Motor neuron (in vitro differentiated cells): ENCODE measurements at places on chromosomes 3 and 15. TPM values are rescaled to one million over a fixed set of nuclear protein-coding genes. Genes with fewer than 3 reads are reported as not detected.

- peak; percentile 100 for ATAC-seq
Measured at GRCh38 chr3:17841190-17841828, 98.9 kb upstream of the TBC1D5 start.

DNA sequence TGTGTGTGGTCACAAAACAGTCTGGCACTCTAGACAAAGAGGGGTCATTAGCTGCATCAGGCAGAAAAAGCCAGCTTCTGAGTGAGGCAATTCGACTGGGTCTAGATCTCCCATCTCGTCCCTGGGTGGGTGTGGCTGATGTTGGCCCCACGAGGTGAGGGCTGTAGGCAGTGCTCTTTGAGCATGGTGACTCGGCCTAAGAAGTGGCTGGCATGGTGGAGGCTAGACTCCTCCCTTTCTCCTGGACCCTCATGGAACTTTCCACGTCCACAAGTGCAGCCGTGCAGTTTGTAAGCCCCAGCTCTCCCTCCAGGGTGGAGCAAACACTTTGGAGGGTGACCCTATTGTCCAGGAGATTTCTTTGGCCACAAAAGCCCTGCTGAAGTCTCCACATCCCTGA, 134.1 kb downstream of the OPA1 start:
- peak; percentile 26 for ATAC-seq

GRCh38 chr3:5184499-5184898, 3.0 kb upstream of the EDEM1 start:
- ATAC-seq: no peak

GRCh38 chr3:151504606-151505005, 43.7 kb upstream of the IGSF10 start:
- ATAC-seq: no peak

DNA sequence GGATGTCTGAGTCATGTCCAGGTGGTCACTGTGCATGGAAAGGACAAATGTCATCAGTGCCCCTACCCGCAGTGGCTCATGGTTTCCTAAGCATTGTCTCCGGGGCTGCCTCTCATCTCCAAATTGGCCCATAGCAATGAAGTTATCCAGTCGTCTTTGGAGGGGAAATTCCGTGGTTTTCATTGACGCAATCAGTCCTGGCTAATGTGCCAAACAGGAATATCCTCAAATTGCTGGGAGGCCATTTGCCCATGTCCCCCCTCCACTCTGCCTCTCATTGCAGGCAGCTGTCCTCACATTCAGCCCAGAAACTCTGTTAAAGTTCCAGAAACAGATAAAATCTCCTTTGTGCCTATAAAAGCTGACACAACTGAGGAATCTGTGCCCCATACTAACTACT, 81.6 kb downstream of the MCTP2 start:
- no peak for ATAC-seq

DNA sequence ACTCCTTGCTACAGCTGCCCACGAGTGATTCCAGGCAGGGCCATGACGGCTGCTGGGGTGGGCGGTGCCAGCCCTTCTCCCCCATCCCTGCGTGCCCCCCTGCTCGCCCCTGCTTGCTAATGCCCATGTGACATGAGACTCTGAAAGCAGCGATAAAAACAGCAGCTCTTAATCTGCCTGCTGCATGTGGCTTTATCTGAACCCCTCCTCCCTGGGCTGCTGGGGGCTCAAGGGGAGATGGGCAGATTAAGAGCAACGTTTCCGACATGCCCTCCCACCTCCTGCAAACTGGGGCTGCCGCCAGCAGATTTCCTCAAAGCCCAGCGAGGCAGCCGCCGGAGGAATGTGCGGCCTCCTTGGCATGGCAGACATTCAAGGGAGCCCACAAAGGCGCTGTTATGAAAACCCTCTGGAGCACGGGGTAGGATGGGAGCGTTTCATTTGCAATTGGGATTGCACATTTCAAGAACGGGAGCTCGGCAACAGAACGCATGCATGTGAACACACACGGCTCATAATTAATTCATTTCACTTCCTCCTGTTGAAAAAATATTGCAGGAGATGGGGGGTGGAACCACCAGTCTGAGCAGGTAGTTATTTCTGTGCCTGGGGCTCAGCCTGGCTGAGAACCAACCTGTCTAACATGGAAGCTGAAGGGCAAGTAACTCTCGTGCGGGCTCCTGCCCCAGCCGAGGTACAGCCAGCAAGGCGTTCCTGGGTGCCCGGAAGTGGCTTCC, 504.2 kb upstream of the PROK2 start:
- ATAC-seq: peak; percentile 64

DNA sequence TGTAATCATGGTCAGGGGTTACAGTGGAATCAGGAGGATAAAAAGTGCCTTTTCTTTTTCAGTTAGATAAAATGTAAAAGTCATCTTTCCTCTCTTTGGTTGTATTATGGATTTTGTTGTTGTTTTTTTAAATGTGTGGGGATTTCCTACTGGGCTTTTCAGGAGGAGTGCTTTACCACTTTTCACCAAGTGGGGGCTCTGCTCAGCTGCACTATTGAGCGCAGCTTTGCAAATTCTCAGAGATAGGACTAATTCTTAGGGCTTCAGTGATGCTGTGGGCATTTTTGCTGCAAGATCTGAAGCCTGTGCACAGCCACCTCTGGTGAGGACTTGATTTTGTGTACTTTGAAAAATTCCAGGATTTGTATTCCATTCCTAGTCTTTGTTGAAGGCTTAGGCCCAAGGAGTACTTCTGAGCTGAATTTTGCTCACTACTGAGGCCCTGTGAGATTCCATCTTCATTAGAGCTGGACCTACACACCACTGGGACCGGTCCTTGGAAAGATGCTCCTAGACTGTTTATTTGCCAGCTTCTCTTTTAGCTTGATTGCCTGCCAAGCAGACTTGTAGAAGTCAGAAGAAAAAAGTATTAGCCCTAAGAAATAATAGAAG, 7.5 kb downstream of the GNB5 start:
- ATAC-seq: no peak

GRCh38 chr3:35223632-35224394, 415.5 kb upstream of the ARPP21 start:
- peak; percentile 56 for ATAC-seq

GRCh38 chr3:23811919-23812318, 6.2 kb downstream of the UBE2E1 start:
- ATAC-seq: no peak

DNA sequence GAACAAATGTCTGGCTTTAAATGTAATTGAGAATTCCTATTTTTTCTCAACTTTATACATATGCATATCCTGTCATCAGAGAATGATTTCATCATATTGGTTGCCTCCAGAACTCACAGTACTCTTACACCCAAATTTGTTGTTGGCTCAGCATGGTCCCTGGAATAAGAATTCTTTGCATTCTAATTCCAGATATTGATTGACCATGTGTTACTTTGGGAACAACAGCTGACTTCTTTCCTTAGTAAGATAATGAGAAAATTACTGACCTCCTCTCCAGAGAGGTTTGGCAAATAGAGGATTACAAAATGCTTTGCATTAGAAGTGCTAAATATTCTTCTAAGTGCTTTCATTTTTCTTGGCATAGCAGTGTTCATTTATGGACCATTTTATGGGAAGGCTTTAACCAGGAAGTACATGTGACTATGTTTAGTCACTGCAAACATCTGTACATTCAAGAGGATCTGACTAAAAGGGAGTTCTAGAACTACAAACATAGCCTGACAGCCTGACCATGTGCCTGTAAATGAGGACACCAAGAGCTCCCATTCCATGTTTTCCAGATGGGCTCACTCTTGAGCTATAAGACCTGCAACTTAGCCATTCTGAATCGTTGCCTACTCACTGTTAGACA, 391.6 kb upstream of the DPPA4 start:
- peak; percentile 82 for ATAC-seq

The CCDC54 gene
- total RNA-seq: 0.18 TPM in 1 of 2 replicates, not detected in the other

The ETV5 gene
- 5.5 and 6.4 TPM in 2 replicates for total RNA-seq

The PLA1A gene
- not detected in 2 replicates for total RNA-seq
